SJCRH30 (cell line): ENCODE measurements at places on chromosomes 1 and 21.

- no peaks in the 10 kb centered on the region for H3K36me3 ChIP-seq
- H3K27me3 ChIP-seq = no peaks in the 10 kb centered on the region
- H3K27ac ChIP-seq = peak overlapping the region; percentile 97
- peak overlapping the region; percentile 6 for H3K4me3 ChIP-seq
- DNase-seq = peak; percentile 97
- peaks cover 34% of the 10 kb centered on the region for H3K4me1 ChIP-seq
These were observed 36.9 kb downstream of the EIF2D start for GRCh38 chr1:206575165-206575893.

DNA sequence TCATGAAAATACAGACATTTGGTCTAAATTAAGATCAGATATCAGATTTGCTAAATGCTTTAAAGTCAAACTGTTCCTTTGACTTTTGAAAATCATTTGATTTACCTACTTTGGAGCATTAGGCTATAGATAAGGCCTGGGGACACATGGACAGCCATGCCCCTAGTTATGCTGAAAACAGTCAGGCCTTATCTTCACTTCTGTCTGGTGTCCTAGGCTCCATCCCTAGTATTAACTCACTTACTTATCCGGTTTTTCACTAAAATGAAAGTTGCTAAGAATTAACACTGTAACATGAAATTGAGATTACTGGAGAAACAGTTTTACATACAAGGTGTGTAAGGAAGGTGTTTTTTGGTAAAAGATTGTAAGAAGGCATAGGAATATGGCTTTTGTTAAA, 4.5 kb upstream of the CATSPERE start:
- no peak overlapping the region for H3K27ac ChIP-seq
- no peak for DNase-seq
- no peak overlapping the region for H3K4me3 ChIP-seq
- H3K36me3 ChIP-seq = no peaks in the 10 kb centered on the region
- H3K4me1 ChIP-seq = no peaks in the 10 kb centered on the region

DNA sequence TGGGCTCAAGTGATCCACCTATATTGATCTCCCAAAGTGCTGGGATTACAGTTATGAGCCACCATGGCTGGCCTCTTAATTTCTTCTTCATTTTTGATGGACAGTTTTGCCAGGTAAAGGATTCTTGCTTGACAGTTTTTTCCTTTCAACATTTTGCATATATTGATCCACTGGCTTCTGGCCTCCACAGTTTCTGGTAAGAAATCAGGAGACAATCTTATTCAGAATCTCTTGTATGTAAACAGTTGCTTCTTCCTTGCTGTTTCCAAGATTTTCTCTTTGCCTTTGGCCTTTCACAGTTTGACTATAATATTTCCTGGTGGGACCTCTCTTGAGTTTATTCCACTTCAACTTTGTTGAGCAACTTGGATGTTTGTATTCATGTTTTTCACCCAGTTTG, 20.1 kb upstream of the KLF18 start:
- no peaks in the 10 kb centered on the region for H3K27me3 ChIP-seq
- DNase-seq = no peak
- no peak overlapping the region for H3K27ac ChIP-seq

- H3K27ac ChIP-seq = no peak overlapping the region
- peaks cover 57% of the 10 kb centered on the region for H3K27me3 ChIP-seq
- H3K4me3 ChIP-seq = no peak overlapping the region
- no peaks in the 10 kb centered on the region for H3K4me1 ChIP-seq
- DNase-seq = no peak
These were observed 183.2 kb downstream of the GRIK3 start for GRCh38 chr1:36851087-36851486.

- no peak overlapping the region for H3K27ac ChIP-seq
- H3K36me3 ChIP-seq = no peaks in the 10 kb centered on the region
- no peak for DNase-seq
- H3K27me3 ChIP-seq = no peaks in the 10 kb centered on the region
- no peak overlapping the region for H3K4me3 ChIP-seq
These were observed 72.9 kb downstream of the AGPAT3 start for GRCh38 chr21:43937891-43938309.
